ENCODE measurements at places on chromosomes 7 and 10.

- no peak for DNase-seq
Observed at GRCh38 chr10:44009891-44010632, 361.4 kb upstream of the ZNF32 start.

DNA sequence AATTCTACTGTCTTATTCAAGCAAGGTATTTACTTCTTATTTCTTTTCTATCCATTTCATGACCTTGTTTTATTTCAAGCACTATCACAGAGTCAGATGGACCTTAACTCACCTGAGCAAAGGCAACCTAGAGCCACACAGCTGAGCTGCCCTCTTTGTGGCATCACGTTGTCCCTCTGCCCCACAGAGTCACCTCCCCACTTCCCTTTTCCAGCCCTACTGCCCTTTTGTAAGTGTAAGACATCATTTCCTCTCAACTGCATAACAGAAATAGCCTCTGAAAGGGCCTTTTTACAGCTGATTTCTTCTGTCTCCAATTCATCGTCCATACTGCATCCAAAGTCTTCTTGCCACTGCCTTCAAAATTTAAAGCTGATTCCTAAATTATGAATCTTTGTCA is 946.0 kb downstream of the NRG3 start:
- DNase-seq, result no peak

- DNase-seq, result no peak
Observed at GRCh38 chr10:23151071-23151470, 41.0 kb upstream of the PTF1A start.

DNA sequence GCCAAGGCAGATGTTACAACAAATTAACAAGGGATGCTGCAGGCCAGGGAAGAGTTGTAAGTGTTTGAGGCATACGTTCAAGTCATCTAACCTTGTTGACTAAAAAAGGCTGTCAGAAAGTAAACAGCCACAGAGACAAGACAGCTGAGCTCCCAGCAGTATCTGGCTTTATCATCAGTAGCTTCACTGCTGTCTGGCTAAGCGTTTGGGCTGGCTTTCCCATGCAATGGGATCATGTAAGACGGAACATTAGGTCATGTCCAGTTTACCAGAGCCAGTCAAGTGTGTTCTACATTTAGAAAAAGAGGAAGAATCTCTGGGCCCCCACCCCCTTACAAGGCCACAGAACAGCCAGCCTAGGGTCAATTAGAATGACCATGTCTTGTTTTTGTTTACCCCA is 51.3 kb upstream of the GSAP start:
- DNase-seq, result peak; percentile 55

GRCh38 chr10:88163572-88163971 is 300.1 kb downstream of the PTEN start:
- no peak for DNase-seq

DNA sequence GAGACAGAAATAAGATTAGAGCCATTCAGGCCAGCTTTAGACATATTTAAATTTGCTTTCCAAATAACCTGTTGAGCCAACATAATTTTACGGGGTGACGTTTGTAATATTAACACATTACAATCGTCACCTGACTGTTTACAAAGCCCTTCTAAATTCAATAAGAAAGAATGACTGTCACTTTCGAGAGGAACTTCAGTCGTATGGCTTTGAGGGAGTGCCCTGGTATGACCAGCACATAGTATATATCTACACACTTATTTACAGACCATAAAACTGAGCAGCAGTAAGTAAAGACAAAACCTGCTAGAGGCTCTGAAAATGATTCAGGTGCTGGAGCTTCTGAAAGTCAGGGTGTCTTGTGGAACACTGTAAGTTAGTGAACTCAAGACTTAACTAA is 62.4 kb downstream of the BLNK start:
- no peak for DNase-seq

DNA sequence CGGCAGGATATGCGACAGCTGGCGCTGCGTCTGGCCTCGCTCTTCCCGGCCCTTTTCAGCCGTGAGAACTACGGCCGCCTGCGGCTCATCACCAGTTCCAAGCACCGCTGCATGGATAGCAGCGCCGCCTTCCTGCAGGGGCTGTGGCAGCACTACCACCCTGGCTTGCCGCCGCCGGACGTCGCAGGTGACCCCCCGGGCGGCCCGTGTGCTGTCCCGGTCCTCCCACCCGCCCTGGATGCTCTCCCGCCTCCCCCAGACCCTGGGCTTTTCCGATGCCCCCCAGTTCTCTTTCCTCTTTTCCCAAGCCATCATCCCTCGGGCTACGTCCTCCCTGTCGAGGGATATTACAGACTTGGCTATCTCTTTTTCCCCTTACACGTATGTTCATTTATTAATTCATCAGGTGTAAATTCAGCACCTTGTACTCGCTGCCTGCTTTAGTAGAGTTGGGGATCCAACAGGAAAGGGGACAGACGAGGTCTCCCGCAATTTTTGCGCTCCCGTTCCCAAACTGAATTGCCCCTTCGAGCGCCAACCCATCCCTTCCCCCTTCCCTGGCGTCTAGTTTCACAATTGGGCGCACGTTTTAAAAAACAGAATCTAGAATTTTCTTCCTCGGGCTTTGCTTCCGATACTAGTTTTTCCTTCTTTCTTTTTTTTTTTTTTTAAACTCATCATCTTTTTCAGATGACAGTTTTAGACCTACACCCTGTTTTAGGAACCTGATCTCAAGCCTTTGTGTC is 846 bp downstream of the MINPP1 start:
- DNase-seq, result peak; percentile 49

GRCh38 chr10:130751851-130752250 is 559.7 kb downstream of the TCERG1L start:
- DNase-seq, result no peak

DNA sequence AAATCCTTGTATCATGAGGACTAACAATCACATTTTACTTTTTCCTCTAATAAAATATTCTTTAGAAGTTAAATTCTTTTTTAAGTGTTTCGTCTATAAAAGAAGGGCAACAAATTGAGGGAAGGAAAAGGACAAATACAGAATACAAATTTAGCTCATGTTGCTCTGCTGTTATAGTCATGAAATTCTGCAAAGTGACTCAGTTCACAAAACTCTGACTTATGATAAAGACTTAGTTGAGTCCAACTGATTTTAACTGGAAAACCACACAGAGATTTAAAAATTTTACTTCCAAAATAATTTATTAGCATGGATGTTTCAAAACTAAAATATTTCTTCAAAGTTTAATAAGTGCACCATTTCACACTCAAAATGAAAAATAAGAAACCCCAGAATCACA is 75.0 kb upstream of the GPR22 start:
- DNase-seq, result no peak

GRCh38 chr10:42755028-42755451 is 27.6 kb upstream of the BMS1 start:
- DNase-seq, result no peak

- no peak for DNase-seq
Observed at GRCh38 chr10:9561821-9562505, 1455.7 kb upstream of the CELF2 start.

- DNase-seq, result no peak
Observed at GRCh38 chr10:89431977-89432376, 17.6 kb downstream of the IFIT5 start.

- peak; percentile 54 for DNase-seq
Observed at GRCh38 chr7:30028749-30029635, 780 bp downstream of the PLEKHA8 start.

- no peak for DNase-seq
Observed at GRCh38 chr10:35178331-35178730, 51.7 kb downstream of the CREM start.

GRCh38 chr10:123967626-123968243 is 76.1 kb upstream of the CPXM2 start:
- DNase-seq, result peak; percentile 75

- DNase-seq, result no peak
Observed at GRCh38 chr10:129882291-129883010, 81.6 kb downstream of the EBF3 start.

GRCh38 chr7:74470504-74470903 is 16.8 kb downstream of the GTF2IRD1 start:
- no peak for DNase-seq

- no peak for DNase-seq
Observed at GRCh38 chr10:128140425-128140824, 14.2 kb upstream of the MKI67 start.

DNA sequence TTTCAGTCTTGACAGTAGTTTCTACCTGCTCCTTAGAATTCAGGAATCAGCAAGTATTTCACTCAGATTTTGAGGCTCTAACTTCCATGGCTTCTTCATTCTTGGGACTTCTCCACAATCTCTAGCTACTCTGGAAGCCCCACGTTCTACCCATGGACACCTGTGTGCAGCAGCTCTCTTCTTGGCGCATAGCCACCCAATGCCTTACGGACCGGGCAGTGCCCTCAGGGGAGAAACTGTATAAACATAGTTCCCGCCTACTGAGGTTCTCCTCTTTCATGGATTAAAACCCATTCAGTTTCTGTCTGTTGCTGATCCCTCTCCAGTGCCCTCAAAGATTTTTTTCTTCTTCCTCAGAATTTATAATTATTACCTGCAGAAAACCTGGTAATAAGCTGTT is 177.1 kb downstream of the SORCS1 start:
- no peak for DNase-seq

- no peak for DNase-seq
Observed at GRCh38 chr7:51070151-51070550, 246.5 kb downstream of the COBL start.

GRCh38 chr7:121714559-121715303 is 158.2 kb upstream of the PTPRZ1 start:
- no peak for DNase-seq

GRCh38 chr10:17507538-17507937 is 53.1 kb upstream of the ST8SIA6 start:
- DNase-seq, result no peak

- no peak for DNase-seq
Observed at GRCh38 chr7:2635148-2635668, 3.4 kb downstream of the TTYH3 start.

- DNase-seq, result no peak
Observed at GRCh38 chr7:101114492-101114891, 12.4 kb upstream of the SERPINE1 start.

DNA sequence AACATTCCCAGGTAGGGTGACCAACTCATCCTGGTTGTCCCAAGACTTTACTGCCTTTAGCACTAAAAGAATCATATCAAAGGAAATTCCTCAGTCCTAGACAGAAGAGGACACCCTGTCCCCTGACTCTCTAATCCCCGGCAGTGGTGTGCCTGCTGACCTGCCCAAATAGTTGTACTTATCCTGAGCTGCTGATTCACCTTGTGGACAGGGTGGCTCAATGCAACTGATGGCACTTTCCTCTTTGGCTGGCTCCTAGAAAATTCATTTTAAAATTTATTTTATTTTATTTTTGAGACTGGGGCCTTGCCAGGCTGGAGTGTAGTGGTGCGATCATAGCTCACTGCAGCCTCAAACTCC is 111.7 kb downstream of the JCAD start:
- no peak for DNase-seq

- no peak for DNase-seq
Observed at GRCh38 chr7:150377635-150378034, 1.5 kb upstream of the ZNF775 start.

DNA sequence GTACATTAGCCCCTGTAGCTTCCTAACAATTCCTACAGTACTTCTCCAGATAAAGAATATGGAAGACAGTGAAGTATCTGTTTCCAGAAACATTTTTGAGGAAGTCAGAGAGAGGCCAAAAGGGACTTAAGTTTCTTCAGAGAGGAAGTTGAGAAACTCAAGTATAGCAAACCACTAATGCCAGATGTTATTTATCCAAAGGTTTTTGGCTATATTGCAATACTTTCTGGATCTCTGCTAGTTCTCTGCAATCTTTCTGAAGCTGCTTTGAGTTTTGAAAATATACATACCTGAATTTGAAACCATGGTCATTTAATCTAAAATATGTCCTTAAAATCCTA is 64.7 kb downstream of the BICC1 start:
- DNase-seq, result no peak

Data from femur (tissue), 1 donor.